ENCODE measurements at places on chromosomes 5 and 9. TPM values are rescaled to one million over a fixed set of nuclear protein-coding genes. Genes with fewer than 3 reads are reported as not detected.

Gene ASPN
- 0.15 TPM for total RNA-seq

Gene GRXCR2
- not detected for total RNA-seq

DNA sequence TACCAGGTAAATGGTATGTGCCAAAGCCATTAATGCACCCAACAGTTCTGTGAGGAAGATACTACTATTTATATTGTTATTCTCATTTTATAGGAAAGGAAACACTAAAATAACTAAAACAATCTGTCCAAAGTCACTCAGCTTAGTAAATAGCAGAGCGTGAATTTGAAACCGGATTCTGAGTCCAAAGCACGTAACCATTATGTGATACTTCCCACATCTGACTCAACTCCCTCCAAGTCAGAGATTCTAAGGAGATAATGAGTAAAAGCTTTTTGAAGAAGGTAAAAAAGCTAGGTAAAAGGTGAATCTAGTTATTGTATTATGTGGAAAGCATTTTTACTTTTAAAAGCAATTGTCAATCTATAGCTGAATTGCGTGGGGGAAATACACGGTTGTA lies 208.9 kb downstream of the PBX3 start:
- no peak for DNase-seq

- no peak for DNase-seq
Measured at GRCh38 chr9:90632647-90633207, 9.9 kb downstream of the DIRAS2 start.

- DNase-seq = no peak
Measured at GRCh38 chr5:156552855-156553358, 225.9 kb downstream of the SGCD start.

Data from A673 (cell line).